IMR-90 (cell line): ENCODE measurements at places on chromosomes 1 and 21. TPM values are rescaled to one million over a fixed set of nuclear protein-coding genes. Genes with fewer than 3 reads are reported as not detected.
A peak's percentile ranks its signal among the peaks of the same experiment; 100 is the strongest.

GRCh38 chr1:4133297-4133938 lies 233.3 kb upstream of the C1orf174 start:
- no peak for DNase-seq

DNA sequence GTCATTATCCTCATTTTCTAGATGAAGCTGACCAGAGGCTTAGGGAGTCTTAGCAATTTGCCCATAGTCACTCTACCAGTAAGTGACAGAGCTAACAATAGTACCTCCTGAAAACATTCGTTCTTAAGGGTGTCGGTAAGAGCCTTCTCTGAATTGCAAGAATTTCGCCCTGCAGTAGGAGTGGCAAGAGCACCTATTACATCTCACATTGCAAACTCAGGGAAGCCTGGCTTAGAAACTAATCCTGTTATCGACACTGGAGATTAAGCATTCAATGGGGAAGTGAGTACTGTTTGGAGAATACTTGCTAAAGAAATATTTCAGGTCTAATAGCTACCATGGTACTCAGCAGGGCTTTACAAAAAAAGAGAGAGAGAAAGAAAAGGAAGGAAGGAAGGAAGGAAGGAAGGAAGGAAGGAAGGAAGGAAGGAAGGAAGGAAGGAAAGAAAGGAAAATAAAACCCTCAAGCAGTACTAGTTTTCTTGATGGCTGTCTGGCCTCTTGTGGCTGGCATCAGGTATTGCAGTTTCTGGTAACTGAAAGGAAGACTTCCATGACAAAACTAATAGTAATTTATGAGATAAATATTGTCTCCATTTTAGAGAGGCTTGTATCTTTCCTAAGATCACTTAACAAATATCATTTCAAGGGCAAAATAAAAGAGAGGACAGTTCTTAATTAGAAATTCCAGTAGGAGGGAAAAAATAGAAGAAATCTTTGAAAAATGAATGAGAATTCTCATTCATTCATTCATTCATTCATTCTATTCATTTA lies 10.4 kb downstream of the C1orf226 start:
- peak; percentile 58 for DNase-seq

DNA sequence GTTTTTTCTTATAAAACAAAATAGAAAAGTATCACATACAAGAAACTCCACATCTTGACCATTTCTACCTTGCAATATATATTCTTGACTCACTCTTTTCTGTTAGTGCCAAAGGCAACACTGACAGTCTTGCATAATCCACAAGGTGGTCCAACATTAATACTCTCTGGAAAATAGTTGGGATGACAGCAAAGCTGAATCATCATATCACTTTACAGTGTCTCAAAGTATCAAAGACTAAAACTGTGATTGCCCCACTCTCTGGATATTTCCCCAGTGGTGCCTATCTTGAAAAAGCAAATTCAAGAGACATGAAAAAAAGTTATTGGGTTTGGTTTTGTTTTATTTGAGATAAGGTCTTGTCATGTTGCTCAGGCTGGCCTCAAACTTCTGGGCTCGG lies 14.6 kb upstream of the TGFBR3 start:
- DNase-seq = peak; percentile 96

GRCh38 chr1:19401535-19401889 lies 83.8 kb downstream of the CAPZB start:
- DNase-seq = no peak

DNA sequence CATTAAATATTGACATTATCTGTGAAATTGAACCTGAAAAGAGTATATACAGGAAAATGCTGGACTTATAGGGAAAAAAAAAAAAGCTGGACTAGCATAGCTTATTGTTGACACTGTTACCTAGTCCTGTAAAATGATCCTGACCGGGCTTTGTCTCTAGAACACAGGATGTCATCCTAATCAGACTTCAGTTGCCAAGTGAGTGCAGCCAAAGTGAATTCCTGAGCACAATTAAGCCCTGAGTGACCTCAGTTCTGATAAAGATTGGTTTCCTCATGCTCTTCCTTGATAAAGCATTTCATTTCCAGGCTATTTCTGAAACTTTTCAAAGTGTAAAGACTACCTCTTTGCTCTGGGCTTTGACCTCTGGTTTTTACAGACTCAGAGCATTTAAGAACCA lies 19.8 kb downstream of the SELP start:
- DNase-seq = no peak

- DNase-seq = peak; percentile 49
These were observed 477.1 kb upstream of the NR5A2 start for GRCh38 chr1:199550199-199551065.

DNA sequence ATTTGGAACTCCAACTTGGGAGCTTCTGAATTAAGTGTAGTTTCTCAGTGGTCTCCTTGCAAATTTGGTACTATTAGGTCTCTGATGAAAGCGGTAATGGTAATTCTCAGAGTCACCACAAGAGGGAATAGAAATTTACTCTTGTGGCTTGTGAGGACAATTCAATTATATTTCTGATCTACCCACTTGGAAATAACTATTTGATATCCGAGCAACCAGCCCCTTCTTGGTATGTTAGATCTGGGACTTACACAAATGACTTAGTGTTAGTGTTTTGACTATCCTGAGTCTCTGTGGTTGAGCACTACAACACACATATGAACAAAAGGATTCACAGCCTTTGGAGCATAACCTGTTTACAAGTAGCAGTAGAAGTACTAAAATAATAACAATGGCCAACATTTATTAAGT lies 68.1 kb downstream of the RPS6KA1 start:
- peak; percentile 63 for DNase-seq

DNA sequence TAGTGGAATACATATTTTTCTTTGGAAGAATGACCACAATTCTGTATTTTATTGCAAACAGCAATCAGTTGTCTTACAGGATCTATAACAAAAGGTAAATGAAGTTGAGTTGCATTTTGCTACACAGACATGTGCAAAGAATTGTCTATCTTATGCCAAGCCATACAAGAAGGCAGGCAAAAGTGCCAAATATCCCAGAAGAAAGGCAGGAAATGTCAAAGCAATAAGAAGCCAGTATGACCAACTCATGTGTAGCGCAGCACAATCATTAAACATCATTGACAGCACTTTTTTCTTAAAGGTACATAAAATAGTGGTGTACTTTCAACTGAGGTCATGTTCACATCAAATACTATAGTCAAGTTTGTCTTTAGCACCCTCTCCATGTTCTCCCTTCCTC lies 42.7 kb downstream of the NIBAN1 start:
- DNase-seq = no peak

DNA sequence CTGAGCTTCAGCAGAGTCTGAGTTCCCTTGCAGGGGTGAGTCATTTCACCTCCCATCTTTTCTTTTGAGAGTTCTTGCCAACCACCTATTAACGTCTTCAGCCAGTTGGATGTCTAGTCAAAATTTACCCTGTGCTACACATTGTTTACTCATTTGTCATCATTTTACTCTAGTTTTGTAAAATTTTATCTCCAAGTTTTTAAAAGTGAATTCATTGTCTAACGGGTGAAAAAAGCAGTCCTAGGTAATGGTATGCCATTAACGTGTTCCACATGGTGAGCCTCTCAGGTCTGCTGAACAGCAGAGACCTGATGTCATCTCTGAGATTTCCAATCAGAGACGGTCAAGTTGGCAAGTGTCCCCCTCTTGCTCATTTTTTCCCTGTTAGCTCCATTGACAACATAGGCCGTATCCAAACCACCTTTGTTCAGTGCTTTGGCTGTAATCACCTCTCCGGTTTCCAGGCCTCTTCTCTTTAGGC lies 85.4 kb downstream of the TBX15 start:
- DNase-seq = no peak

DNA sequence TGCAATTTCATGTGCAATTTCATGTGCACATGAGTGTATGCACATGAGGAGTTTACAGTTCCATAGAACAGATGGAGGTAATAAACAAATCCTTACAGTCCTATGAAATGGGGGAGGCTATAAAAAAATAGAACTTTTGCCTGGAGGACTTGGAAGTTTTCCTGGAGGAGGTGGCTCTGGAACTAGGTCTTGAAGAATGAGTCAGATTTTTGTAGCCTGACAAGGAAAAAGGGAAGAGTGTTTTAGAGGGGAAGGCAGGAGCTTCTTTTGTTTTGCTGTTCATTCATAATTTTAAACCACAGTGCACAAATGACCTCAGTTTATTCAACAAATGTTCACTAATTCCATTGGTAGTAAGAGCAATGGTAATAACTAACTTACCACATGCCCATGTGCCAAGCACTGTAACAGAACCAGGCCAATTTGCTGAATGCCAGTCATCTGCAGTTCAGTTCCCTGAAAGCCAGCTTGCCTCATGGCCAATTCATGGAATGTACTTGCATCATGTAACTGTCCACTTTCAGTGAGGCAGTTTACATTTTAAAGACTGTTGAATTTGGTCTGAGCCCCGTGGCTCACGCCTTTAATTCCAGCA lies 2.7 kb downstream of the DIO1 start:
- DNase-seq = peak; percentile 87

DNA sequence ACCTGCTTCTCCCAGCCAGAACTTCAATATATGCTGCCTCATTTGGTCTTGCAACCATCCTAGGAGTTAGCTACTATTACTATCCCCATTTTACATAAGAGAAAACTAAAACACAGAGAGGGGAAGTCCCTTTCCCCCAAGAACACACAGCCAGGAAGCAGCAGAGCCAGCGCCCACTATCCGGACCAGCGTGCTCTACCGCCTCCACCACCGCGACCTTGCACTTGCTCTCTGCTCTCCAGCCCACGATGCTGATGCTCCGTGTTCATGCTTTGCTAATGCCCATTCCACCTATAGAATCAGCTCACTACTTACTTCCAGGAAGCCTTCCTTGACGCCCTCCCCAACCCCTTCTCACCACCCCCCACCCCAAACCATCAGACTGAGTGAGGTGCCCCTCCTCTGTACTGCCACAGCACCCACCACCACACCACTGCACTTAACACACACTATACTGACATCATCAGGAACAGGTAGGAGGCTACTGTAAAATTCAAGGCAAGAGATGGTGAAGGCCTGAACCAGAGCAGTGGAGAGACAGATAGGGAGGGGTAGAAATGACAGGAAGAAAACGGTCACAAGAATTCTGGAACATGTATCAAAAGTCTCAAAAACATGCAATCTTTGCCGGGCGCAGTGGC lies 9.4 kb downstream of the TMEM53 start:
- no peak for DNase-seq

- DNase-seq = no peak
These were observed 58.5 kb downstream of the KIF26B start for GRCh38 chr1:245213066-245213831.

- no peak for DNase-seq
These were observed 8.6 kb upstream of the C1QTNF12 start for GRCh38 chr1:1255078-1255477.

Gene TTLL10
- polyA plus RNA-seq = not detected in 2 replicates

Gene ID3
- 304 and 385 TPM in 2 replicates for polyA plus RNA-seq

Gene PLEKHM2
- polyA plus RNA-seq = 48.0 and 51.2 TPM in 2 replicates

Gene LIN28A
- polyA plus RNA-seq = not detected in 2 replicates

Gene GBP7
- polyA plus RNA-seq = not detected in 2 replicates

Gene SYNC
- polyA plus RNA-seq = 41.3 and 48.9 TPM in 2 replicates
